Metanephros (tissue), 2 donors: ENCODE measurements at places on chromosomes 3 and 15. TPM values are rescaled to one million over a fixed set of nuclear protein-coding genes. Genes with fewer than 3 reads are reported as not detected.

The WDR93 gene
- 1.6 TPM for total RNA-seq

The C3orf85 gene
- total RNA-seq: 3.6 TPM

The LTF gene
- 24.8 TPM for total RNA-seq

The SELENOK gene
- 27.4 TPM for total RNA-seq

The XCR1 gene
- total RNA-seq: 0.35 TPM

The SEMA3F gene
- total RNA-seq: 42.8 TPM

The CCR9 gene
- total RNA-seq: 0.18 TPM

The RAD18 gene
- total RNA-seq: 13.9 TPM

The CKMT1B gene
- total RNA-seq: 1.9 TPM

The EPHB3 gene
- total RNA-seq: 45.3 TPM

The UBE2E1 gene
- total RNA-seq: 110 TPM

The TRH gene
- total RNA-seq: 0.35 TPM

The PRSS50 gene
- 0.99 TPM for total RNA-seq

The SPPL2A gene
- 105 TPM for total RNA-seq

The TNK2 gene
- 25.7 TPM for total RNA-seq

The TPRG1 gene
- 3.9 TPM for total RNA-seq

The ZNF619 gene
- 9.6 TPM for total RNA-seq
